ENCODE measurements at places on chromosomes 6 and 20. TPM values are rescaled to one million over a fixed set of nuclear protein-coding genes. Genes with fewer than 3 reads are reported as not detected.

The RRAGD gene
- 14.3 TPM for total RNA-seq

The XKR7 gene
- not detected for total RNA-seq

- no peak for DNase-seq
Observed at GRCh38 chr20:15447549-15447948, 1110.1 kb upstream of the FLRT3 start.

GRCh38 chr20:53162251-53162835 is 190.2 kb downstream of the TSHZ2 start:
- DNase-seq, result peak; percentile 74
